ENCODE measurements at places on chromosomes 6 and 20. TPM values are rescaled to one million over a fixed set of nuclear protein-coding genes. Genes with fewer than 3 reads are reported as not detected.

GRCh38 chr20:38747495-38748096, 664 bp upstream of the ACTR5 start:
- DNase-seq, result no peak

DNA sequence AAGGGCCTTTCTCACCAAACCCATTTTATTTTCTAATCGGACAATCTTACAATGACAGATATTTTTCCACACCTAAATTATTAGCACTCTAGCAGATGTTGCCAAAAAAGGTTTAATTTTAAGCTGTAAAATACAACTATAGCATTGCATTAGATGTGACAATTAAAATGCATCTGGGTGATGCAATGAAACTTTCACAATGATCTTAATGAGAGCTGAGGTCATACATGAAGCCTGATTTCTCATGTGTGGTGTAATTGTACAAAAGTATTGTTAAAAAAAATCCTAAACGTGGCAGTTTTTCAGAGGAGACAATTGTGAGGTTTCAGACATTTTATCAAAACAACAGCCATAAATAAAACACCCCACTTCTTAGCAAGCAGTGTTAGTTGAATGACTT, 606.0 kb downstream of the HDGFL1 start:
- DNase-seq, result no peak

- DNase-seq, result no peak
Measured at GRCh38 chr6:89925826-89926225, 31.6 kb downstream of the GJA10 start.

The FILIP1 gene
- total RNA-seq, result 0.07 TPM

- DNase-seq, result no peak
Measured at GRCh38 chr6:13045676-13046075, 282.7 kb downstream of the TBC1D7 start.

- DNase-seq, result no peak
Measured at GRCh38 chr6:132666118-132666517, 7.1 kb upstream of the TAAR1 start.

All from activated CD8-positive, alpha-beta T cell treated with anti-CD3 and anti-CD28 coated beads for 36 hours (primary cell).